ENCODE measurements at places on chromosomes 4 and X.

- DNase-seq, result no peak
Observed at GRCh38 chrX:39445336-39445735, 644.1 kb downstream of the MID1IP1 start.

DNA sequence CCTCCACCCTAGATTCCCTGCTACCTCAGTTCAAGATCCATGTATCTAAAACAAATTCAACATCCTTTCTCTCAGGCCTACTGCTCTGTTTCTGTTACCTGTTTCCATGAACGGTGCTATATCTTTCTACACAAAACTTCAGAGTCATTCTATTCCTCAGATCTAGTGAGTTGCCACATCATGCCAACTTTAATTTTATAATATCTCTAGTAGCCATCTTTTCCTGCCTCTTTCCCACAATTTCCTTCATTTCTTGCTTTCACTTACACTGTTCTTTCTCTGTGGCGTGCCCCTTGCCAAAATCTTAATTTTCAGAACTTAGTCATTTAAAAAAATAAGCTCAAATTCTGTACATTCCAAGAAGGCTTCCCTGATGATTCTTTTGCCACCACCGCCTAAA lies 15.2 kb downstream of the GUCY1A1 start:
- no peak for DNase-seq

DNA sequence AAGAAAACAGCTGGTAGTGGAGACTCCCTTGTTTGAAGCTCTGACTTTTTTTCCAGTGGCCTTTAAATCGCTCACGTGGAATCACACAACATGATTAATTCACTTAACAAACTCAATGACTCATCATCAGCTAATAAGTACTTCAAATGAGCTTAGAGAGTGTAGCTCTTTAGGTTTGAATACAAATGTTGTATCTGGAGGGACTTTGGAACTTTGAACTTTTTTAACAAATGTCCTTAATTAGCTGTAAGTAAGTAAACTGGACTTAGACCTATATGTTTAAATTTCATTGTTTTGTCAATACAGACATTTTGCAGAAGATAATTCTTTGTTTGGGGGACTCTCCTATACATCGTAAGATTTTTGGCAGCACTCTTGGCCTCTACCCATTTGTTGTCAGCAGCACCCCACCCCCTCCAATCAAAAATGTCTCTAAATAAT lies 581.1 kb downstream of the SPRY1 start:
- DNase-seq, result no peak

GRCh38 chr4:8207314-8207713 lies 8.2 kb downstream of the SH3TC1 start:
- no peak for DNase-seq

DNA sequence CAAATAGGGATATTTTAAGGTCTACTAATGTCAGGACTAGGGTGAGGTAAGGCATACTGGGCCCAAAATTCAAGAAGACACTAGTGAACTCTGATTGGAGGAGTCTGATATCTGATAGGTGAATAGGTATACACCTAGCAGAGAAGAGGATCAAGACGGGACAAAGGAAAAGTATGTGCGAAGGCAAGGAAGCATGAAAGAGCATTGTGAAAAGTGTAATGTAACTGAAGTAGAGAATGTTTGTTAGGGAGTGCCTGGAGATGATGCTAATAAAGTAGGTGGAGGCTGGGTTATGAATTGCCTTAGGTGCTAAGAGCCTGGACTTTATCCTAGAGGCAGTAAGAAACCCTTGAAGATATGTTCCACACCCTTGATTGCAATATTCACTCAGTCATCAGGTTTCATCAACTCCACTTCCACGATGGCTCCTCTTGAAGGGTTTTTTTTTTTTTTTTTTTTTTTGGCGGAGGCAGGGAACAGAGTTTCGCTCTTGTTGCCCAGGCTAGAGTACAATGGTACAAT lies 49.9 kb upstream of the XIAP start:
- no peak for DNase-seq

DNA sequence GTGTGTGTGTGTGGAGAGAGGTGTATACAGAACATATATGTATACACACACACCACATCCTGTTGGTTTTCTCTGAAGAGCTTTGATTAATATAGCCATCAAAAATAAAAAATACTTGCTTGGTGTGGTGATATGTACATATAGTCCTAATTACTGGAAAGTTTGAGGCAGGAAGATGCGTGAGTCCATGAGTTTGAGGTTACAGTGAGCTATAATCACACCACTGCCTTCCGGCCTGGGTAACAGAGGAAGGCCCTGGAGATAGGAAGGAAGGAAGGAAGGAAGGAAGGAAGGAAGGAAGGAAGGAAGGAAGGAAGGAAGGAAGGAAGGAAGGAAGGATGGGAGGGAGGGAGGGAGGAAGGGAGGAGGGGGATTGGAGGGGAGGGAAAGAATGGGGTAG lies 360.4 kb upstream of the CPEB2 start:
- DNase-seq, result no peak

- no peak for DNase-seq
Observed at GRCh38 chr4:185598846-185599552, 63.7 kb upstream of the PDLIM3 start.

DNA sequence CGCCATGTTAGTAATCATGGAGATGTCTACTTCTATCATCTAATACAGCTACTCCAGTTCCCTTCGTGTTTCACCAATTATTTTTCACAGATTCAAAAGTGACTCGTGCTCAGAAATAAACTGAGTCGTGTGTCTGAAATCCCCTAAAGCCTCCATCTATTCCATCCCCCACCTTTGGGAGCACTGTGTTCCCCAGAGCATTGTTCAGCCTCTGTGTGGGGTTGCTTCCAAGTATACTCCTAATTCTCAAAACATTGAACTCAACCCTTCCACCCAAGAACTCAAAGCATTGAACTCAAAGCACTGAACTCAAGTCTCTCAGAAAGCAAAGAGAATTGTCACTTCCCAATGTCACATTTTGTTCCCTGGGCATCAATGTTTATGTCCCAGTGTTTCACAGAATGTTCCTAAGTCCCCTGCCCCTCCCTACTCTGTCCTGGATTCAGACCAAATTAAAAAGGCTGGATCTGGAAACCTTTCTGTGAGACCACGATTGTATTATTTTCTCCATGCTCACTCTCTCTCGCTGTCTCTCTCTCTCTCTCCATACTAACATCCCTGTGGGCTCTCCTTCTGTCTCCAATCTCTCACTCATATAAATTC lies 138.5 kb upstream of the QRFPR start:
- no peak for DNase-seq

GRCh38 chrX:72126539-72127140 lies 5.1 kb downstream of the RTL5 start:
- DNase-seq, result peak; percentile 67

DNA sequence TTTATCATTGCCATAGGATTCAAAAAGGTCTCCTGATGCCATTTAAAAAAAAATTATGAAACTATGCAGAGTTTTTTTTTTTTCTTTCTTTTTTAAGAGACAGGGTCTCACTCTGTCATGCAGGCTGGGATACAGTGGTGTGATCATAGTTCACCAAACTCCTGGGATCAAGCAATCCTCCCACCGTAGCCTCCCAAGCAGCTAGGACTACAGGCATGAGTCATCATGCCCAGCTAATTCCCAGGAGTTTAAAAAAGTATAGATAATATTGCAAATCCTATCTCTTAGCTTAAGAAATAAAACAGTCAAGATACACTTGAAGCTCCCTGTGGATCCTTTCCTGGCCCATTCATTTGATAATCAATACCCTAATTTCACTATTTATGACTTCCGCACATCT lies 58.6 kb upstream of the PRSS48 start:
- no peak for DNase-seq

DNA sequence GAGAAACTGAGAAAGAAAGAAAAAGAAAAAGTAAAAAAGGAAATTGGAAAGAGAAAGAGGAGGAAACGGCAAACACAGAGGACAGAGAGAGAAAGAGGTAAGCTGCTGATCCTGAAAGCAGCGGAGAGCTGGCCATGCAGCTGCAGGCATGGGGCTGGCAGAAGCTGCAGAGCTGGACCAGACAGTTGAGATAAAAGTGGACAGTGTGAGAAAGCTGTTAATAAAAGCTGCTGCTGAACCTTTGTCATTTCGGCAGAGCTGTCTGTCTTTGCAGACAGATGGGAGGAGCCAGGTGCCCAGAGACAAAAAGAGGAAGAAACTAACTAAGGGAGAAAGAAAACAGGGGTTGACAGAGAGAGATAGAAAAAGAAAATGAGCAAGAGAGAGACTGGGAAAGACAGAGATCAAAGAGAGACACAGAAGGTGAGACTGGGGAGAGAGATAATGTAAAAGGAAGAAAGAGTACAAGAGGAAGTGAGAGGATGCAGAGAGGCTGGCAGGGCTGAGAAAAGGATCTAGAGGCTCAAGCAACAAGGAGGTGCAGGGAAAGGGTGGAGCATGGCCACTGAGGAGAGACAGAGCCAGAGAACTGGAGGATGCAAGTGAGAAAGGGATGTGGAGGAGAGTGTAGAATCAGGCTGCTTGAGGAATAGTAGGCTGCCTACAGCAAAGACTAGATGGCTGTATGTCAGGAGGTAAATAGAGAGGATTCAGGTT lies 376.8 kb upstream of the FGF16 start:
- DNase-seq, result no peak

DNA sequence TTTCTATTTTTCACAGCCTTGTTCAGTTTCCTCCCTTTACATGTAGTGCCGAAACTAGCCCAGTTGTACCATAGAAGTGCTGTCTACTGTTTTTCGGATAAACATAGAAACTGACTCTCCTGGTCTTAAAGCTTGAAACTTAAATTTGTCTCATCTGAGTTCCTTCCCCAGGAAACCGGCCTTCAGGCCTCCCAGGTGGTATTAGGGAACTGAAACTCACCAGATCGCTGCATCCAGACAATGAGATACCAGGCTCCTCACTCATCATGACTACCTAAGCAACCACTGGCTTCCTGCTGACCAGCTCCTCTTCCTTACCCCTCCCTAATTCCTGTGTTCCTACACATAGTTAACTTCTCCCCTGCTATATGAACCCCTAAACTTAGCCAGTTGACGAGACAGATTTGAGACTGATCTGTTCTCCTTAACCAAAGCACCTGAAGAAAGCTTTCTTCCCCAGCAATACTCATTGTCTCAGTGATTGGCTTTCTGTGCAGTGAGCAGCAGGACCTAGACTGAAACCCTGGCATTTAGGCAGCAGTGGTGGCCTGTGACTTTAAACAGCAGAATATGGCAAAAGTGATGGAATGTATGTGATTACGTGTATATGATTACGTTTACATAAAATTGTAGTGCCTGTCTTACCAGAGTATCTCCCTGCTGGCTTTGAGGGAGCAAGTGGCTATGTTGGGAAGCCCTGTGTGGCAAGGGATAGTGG lies 959.1 kb upstream of the LCORL start:
- no peak for DNase-seq

- DNase-seq, result no peak
Observed at GRCh38 chr4:123034023-123034422, 111.6 kb upstream of the NUDT6 start.

GRCh38 chr4:105957680-105958079 lies 62.4 kb downstream of the NPNT start:
- DNase-seq, result no peak

GRCh38 chr4:145907812-145908211 lies 30.8 kb downstream of the ZNF827 start:
- DNase-seq, result no peak

- DNase-seq, result no peak
Observed at GRCh38 chr4:28557755-28558154, 1697.1 kb downstream of the STIM2 start.

DNA sequence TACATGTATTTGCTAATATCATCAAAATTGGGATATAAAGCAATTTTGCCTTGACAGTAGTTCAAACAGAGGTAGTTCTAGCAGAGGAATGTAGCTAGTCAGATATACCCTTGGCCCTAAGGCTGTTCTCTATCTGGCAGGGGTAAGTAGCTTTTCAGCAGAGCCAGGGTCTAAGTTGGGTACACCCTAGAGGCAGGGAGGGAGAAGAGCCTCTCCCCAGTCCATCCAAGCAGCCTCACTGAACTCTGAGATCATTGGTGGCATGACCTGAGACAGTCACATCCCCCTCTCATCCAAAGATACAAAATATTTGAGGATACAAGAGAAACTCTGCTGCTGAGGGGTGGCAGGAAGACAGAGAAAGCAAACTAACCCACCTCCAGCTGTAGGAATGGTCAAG lies 343.7 kb downstream of the DHX15 start:
- DNase-seq, result no peak

GRCh38 chr4:14910411-14910810 lies 91.9 kb upstream of the CPEB2 start:
- no peak for DNase-seq

DNA sequence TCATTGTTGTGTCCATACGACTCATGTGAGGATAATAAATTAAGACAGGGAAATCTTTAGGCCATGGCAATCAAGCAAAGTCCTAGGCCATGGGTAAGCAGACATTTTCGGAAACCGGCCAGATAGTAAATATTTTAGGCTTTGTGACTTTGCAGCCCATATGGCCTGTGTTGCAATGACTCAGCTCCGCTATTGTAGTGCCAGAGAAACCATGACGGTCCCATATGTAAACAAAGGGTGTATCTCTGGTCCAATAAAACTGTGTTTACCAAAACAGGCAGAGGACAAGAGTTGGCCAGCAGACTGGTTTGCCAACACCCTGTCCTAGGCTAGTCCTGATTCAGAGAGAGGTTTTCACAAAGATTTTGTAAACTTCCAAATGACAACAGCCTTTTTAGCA lies 5.0 kb downstream of the FAM114A1 start:
- no peak for DNase-seq

GRCh38 chrX:67619253-67619652 lies 75.4 kb downstream of the AR start:
- DNase-seq, result no peak

DNA sequence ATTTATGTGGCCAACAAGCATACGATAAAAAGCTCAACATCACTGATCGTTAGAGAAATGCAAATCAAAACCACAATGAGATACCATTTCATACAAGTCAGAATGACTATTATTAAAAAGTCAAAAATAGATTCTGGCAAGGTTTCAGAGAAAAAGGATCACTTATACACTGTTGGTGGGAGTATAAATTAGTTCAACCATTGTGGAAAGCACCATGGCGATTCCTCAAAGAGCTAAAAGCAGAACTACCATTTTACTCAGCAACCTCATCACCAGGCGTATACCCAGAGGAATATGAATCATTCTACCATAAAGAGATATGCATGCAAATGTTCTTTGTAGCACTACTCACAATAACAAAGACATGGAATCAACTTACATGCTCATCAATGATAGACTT lies 478.7 kb upstream of the GALNTL6 start:
- DNase-seq, result no peak

DNA sequence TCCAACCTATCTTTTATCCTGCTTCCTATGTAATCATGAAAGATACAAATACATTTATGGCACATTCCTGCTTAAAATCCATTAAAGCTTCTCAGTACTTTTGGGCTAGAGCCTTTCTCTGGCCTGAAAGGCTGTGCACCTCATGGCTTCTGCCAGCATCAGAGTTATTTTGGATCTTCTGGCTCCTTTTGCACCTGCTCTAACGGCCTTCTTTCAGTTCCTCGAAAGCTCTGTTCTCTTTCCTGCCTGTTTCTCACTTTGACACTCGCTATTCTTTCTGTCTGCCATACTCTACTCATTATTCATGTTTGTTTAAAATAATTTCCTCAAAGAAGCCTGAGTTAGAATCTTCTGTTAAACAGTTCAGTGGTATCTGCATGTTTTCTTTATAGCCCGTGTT lies 86.0 kb downstream of the LRP2BP start:
- DNase-seq, result no peak
